ENCODE measurements at places on chromosomes 1 and 21.

DNA sequence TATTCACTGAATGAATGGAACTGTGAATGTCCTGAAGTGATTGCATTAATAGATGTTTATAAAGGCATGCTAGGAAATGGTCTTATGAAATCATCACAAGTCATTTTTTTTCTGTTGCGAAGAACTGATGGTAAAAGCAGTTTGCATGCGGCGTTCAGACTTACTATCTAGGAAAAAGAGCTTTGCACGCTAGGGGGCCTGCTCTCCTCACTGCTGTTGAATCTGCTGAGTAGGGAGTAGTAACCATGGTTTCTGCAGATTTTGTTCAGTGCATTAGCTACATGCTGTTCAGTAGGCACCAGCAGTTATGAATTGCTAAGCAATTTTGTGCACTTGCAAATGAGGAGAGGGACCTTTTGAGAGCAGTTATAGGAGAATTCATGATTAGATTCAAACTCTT, 57.9 kb downstream of the CENPF start:
- DNase-seq, result no peak

GRCh38 chr1:12179111-12179519, 12.3 kb downstream of the TNFRSF1B start:
- peak; percentile 62 for DNase-seq

- no peak for DNase-seq
Measured at GRCh38 chr21:27379354-27379753, 412.5 kb upstream of the ADAMTS5 start.

DNA sequence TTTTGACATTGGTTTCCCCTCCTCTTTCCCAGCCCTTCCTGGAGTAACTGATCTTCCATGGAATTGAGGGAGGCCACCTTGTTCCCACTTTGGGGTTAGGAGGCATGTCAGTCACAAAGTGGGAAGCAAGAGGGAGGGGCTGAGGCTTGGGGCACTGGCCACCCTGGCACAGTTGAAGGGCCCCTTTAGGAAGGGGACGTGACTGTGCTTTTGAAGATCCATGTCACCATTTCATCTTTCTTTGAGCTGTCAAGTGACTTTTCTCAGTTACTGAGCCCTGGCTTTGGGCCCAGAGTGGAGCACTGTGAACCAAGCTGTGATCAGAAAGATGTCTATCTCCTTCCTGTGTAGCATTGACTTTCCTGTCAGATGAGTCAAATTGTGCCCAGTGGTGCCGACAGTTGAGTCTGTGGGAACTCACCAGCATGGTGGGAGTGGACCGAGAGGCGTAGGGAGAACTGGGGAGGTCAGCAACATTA, 38.5 kb upstream of the TDRD10 start:
- DNase-seq, result peak; percentile 35

GRCh38 chr1:53541761-53542550, 82.8 kb downstream of the DMRTB1 start:
- DNase-seq, result no peak
